ENCODE measurements at places on chromosomes 16 and 17.

DNA sequence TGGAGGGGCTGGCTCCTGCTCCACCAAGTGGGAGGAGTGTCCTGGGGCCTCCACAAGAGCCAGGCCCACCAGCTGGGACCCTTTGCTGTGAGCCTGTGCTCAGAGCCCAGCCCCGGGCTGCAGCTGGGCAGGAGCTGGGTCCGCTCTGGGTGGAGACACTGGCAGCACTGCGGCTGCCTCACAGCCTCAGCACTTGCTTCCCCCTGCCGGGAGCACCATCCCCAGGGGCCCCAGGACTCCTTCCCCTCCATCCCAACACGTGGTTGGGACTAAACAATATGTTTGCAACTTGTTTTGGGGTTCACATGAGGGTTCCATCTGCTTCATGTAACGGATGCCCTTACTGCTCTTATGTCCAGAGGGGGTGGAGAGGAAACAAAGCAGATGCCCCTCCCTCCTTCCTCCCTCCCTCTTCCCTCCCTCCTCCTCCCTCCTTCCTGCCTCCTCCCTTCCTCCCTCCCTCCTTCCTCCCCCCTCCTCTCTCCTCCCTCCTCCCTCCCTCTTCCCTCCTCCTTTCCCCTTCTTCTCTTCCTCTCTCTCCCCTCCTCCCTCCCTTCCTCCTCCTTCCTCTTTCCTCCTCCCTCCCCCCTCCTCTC is 16.3 kb upstream of the CBFA2T3 start:
- DNase-seq = no peak

GRCh38 chr16:31094088-31094423 is 541 bp downstream of the VKORC1 start:
- no peak for DNase-seq

DNA sequence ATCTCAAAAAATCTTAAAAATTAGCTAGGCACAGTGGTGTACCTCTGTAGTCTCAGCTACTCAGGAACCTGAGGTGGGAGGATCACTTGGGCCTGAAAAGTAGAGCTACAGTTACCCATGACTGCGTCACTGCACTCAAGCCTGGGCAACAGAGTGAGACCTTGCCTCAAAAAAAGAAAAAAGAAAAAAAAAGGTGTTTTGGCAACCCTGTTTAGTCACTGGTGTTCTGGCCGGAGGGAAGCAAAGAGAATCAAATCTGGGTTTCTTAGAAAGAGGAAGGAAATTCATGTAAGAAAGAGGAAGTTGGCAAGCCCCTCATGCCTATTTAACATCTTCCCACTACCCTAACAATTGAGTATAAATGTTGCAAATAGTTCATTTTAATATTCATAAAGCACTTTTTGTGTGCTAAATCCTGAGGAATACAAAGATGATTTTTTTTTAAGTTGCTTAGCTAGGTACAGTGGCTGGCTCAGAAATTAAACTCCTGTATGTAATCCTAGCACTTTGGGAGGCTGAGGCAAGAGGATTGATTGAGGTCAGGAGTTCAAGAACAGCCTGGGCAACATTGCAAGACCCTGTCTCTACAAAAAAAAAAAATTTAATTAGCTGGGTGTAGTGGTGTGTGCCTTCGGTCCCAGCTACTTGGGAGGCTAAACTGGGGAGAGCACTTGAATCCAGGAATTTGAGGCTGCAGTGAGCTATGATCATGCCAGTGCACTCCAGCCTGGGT is 6.5 kb upstream of the USP32 start:
- no peak for DNase-seq

- no peak for DNase-seq
These were observed 30.1 kb downstream of the LCMT1 start for GRCh38 chr16:25141648-25142047.

GRCh38 chr16:383326-384051 is 1.7 kb upstream of the PGAP6 start:
- peak; percentile 48 for DNase-seq

- DNase-seq = no peak
These were observed 2.7 kb upstream of the WFDC1 start for GRCh38 chr16:84292011-84292410.

DNA sequence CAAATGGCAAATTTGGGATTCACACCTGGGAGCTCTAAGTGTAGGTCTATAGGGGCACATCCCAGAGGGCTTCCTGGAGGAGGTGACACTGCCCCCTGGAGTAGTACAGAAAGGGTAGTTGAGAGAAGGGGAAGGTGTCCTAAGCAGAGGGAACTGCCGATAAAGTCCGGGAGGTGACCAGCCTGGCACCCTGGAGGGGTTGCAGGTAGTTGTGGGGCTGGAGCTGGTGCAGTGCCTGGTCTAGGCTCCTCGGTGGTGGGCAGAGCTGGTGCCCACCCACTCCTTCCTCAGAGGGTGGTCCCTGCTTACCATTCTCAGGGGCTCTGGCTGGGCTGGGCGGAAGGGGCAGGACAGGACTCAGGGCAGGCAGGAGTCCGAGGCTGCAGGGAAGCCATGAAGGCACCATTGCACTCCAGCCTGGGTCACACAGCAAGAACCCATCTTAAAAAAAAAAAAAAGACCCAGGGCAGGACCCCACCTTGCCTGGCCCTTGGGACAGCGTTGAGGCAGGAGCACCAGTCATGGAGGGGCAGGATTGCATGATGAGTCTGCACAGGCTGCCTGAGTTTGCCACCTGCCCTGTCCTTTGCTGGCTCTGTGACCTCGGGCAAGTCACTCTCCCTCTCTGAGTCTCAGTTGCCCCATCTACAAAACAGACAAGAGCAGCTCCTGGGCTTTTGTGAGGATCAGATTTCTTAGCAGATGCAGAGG is 43.8 kb downstream of the LAT start:
- no peak for DNase-seq

GRCh38 chr17:8441690-8442089 is 6.0 kb downstream of the NDEL1 start:
- no peak for DNase-seq

- DNase-seq = no peak
These were observed 15.0 kb downstream of the CNEP1R1 start for GRCh38 chr16:50040018-50040417.

- no peak for DNase-seq
These were observed 1.0 kb downstream of the TELO2 start for GRCh38 chr16:1494129-1494640.

DNA sequence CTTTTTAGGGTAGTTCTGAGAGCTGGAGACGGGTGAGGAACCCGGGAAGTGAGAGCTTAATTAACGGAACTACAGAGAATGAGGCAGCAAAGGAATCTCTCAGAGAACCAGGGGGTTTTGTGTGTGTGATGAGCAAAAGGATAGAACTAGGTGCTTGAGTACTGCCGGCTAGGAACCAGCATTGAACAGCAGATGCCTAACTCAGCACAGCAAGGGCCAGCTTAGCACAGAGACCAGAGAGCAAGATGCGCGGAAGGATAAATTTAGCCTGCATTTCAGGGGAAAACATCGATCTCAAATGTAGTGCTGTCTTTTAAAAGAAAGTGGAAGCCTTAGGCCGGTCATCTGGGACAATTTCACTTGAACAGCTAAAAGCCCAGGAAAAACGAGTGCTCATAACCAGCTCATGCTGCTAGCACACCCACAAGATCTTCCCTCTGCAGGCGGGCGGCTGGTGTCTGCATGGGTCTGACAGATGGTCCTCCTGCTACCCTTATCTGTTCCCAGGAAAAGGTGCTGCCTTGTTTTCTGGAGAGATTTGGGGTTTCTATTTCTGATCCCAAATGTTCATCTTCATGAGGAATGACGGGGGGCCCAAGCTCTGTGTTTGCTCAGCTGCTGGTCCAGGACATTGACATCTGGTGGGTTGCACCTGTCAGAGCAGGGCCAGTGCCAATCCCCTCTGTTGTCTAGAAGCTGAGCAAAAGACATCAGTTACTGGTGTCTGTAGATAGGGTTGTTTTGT is 103.9 kb downstream of the SOCS1 start:
- DNase-seq = no peak

DNA sequence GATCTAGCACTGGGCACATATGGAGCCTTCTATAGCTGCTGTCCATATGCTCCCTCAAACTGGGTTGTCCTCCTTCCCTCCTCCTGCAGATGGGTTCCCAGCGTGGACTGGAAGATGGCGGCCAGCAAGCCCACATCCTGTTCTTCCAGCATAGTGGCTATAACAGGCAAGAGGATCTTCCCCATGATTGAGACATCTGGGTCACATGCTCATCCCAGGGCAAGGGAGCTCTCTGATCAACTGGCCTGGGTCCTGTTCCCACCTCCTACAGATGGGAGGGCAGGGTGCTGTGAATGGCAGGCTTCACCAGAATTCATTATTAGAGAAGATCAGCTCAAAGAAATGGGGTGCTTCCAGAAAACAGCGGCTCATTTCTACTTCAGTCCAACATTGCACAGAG is 210.2 kb downstream of the PARN start:
- no peak for DNase-seq

DNA sequence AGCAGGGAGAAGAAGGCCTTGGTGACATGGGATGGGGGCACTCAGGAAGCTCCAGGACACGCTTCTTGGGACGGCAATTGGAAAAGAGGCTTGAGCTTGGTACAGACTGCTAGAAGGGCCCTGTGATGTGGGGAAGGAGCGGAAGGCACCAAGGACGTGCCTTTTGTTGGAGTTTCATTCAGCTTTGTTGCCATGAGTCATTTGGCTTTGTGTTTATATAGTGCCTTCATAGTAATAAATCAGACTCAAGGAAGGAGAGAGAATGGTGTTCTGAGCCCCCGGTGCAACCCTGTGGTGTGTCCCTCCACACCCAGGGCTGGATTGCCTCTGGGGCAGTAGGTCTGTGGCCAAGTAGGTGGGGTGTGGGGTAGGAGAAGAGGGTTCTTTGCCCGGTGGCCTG is 7.4 kb upstream of the TBX4 start:
- DNase-seq = no peak

- DNase-seq = no peak
These were observed 26.3 kb downstream of the ERN1 start for GRCh38 chr17:64103391-64104364.

- DNase-seq = no peak
These were observed 408.4 kb upstream of the CDH5 start for GRCh38 chr16:65958086-65958485.

DNA sequence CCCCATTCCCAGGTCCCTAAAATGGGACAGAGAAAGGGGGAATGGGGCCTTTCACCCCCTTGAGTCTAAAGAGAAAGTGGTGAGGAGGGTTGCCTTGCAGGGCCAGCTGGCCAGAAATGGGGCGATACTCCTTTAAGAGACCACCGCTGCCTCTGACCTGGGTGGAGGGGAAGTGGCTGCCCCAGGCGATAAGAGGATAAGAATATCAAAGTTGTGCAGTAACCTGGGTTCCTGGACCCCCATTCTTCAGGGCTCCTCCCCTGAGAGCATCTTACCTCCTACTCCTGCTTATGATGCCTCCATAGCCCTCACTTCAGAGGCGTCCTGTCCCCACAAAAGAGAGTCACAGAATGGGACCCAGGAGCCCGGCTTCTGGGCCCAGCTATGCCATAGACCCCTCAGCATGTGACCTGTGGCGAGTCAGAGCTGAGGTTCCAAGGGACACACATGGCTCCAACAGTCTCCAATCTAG is 5.2 kb upstream of the TSPOAP1 start:
- DNase-seq = peak; percentile 37

DNA sequence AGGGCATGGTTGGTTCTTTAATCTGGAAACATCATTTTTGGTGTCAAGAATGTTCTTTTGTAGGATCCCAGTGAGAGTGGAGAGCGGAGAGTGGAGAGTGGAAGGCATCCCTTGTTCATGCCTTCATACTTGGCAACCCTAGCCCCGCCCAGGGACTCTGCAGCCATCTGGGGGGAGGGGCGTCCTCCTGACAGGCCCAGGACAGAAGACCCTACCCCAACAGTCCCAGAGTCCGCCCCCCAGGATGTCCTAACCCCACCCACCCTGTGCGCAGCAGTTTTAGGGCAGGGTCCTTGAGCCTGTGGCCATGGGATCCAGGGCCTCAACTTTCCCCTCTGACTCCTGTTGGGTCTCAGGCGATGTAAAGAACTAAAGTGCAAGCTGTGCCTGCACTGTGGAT is 4.5 kb downstream of the SLC26A11 start:
- DNase-seq = no peak

- no peak for DNase-seq
These were observed 148.4 kb downstream of the RPTOR start for GRCh38 chr17:80692931-80693467.
